ENCODE measurements at places on chromosomes 3 and 15.

DNA sequence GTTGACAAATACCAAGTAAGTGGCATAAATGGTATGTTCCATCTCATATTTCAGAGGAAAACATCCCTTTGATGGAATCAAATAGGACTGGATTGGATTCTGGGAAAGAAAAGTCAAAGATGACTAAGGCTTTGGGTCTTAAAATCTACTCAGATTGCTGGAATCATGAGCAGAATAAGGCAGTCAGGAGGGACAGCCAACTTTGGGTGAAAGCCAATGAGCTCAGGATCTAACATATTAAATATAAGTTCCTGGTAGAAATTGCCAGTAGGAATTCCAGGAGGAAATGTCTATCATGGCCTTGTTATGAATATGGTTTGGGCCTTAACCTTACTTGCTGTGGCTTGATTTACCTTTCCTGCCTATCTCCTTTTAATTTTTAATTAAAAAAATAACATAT lies 55.3 kb downstream of the ISL2 start:
- DNase-seq, result no peak

DNA sequence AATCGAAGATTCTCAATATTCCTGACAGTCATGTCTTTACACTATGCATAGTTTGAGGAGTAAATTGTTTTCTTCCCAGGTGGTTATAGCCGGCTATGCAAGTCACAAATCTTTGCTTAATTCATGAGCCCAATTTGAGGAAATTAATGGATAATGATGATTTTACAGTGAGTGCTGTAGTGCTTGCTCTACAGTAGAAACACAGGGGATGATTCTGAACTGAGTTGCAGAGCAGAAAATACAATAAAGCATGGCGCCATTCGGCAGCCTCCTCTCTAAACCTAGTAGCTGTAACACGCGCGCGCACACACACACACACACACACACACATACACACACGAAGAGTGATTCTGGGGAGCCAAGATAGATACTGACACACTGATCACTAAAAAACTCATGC lies 181.7 kb upstream of the DPH6 start:
- no peak for DNase-seq

- no peak for DNase-seq
Observed at GRCh38 chr15:69782809-69783208, 314.9 kb downstream of the TLE3 start.

DNA sequence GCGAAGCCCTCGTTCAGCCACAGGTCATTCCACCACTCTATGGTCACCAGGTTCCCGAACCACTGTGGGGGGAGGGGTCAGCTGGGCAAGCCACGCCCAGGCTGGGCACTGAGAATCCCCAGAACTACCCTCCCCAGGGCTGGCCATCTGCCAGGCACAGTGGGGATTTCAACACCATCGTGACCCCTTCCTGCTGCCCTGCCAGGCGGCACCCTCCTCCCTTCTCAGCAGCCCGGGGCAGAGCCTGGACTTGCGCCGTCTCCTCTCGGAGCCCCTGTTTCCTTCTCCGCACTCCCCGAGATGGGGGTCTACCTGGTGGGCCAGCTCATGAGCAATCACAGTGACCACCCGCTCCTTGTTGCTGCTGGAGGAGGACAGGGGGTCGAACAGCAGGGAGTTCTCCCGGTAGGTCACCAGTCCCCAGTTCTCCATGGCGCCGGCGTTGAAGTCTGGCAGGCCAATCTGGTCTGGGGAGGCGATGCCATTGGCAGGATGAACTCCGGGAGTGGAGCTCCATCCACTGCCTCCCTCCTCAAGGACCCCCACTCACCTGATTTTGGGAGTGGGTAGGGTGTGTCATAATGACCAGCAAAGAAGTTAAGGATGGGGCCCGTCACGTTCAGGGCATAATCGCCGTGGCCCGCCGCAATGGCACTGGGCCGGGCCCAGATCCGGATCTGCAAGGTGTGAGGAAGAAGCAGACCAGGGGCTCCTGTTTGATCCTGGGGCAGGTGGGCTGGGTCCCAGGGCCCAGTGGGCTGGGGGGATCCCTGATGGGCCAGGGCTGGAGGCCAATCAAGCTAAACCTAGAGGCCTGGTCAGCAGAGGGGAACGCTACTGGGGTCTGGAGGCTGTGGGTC lies 10.5 kb downstream of the ANPEP start:
- DNase-seq, result no peak

All from kidney epithelial cell (primary cell).